Activated CD4-positive, alpha-beta T cell treated with anti-CD3 and anti-CD28 coated beads, Interleukin-2, amount 50 U/mL, for 16 hours (primary cell): ENCODE measurements at places on chromosomes 13 and 19.
A peak's percentile ranks its signal among the peaks of the same experiment; 100 is the strongest.

- DNase-seq: no peak
Observed at GRCh38 chr19:15191982-15192381, 8.8 kb downstream of the NOTCH3 start.

GRCh38 chr19:37738371-37738770 lies 18.8 kb upstream of the ZNF607 start:
- no peak for DNase-seq

DNA sequence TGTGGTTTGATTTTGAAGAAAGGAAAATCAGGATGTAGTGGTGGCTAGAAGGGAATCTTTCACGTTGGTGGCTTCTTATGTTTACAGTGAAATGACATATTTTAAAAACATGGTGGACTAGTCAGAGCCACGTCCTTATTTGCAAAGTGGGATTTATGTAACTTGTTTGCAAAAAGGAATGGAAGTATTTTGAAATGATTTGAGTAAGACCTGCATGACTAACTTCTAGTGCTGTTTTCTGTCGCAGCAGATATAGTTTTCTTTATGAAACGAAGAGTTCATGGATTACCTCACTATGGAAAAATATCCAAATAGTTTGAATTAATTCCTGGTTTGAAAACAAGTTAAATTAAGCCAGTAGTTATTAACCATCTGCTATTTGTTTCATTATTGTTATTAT lies 476.5 kb downstream of the MYO16 start:
- no peak for DNase-seq

DNA sequence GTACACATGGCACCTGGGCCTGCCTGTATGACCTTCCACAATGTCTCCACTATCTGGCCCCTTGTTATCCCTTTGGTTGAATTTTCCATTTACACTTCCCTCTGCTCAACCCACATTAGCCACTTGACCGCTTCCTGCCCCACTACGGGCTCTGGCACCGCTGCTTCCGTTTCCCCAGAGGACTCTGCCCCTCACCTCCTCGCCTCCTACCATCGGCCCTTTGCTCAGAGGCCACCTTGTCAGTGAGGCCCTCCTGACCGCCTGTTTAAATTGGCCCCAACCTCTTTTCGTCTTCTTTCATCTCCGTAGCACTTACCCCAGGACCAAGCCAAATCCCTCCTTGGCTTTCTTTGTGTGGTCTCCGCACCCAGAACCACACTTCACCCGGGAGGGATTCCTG lies 47.4 kb downstream of the SOX1 start:
- DNase-seq: no peak

- DNase-seq: no peak
Observed at GRCh38 chr19:6034512-6034911, 56.6 kb upstream of the RANBP3 start.

DNA sequence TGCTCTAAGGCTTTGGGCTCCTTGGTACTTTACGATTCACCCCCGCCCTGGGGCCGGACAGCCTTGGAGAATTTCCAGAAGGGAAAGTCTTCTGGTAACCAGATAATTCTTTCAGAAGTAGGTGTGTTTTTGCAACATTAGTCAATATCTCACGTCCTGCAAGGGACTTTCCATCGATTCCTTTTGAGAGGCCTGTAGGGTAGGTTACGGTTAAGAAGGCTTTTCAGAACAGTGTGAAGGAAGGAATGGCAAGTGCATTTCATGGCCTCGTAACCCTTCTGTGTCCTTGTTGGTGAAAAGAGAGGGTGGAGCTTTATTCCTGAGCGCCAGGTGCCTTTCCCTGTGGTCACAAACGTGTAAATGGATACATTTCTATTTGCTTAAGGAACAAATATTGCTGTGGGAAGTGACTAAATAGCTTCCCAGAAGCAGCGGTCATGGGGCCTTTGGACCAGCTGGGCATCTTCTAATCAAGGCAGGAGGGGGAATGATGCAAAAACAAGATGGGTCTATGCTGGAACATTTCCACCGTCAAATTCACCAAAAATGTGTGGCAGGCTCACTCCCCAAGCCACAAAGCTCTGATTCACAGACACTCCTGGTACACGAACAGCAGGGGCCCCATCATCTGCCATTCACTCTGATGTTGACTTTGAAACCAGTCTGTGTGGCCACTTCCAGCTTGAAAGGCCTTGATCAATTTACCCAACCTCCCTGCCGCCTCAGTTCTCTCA lies 99.2 kb downstream of the ANKRD10 start:
- DNase-seq: no peak

DNA sequence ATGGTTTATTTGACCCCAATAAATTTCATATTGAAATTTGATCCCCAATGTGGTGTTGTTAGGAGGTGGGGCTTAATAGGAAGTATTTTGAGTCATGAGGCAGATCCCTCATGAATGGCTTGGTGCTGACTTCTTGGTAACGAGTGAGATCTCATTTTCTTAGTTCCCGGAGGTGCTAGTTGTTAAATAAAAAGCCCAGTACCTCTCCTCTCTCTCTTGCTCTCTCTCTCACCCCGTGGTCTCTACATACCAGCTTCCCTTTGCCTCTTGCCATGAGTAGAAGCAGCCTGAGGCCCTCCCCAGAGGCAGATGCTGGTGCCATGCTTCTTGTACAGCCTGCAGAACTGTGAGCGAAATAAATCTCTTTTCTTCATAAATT lies 39.4 kb upstream of the KATNAL1 start:
- peak; percentile 23 for DNase-seq

GRCh38 chr13:45511310-45512097 lies 46.8 kb downstream of the COG3 start:
- peak; percentile 69 for DNase-seq
